ENCODE measurements at places on chromosomes 4 and X. TPM values are rescaled to one million over a fixed set of nuclear protein-coding genes. Genes with fewer than 3 reads are reported as not detected.
A peak's percentile ranks its signal among the peaks of the same experiment; 100 is the strongest.

The HDX gene
- total RNA-seq, result 5.1 TPM

GRCh38 chr4:186699298-186699697 lies 24.4 kb downstream of the FAT1 start:
- no peak for DNase-seq

DNA sequence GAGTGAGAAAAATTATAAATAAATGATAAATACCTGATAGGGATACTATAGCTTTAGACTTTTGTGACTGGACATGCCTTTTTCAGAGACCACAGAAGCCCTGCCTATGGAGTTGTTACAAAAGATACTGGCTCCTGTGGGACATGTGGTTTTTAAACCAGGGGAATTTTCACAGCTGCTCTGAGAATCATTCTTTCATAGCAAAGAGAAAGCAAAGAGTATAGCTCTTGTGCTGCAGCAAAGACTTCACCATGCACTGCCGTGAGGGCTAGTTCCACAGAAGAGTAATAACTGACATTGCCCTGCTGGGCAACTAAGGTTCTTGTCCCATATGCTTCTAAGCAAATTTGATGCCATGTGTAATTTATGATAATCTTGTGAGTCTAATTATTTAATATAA lies 98.2 kb downstream of the MAPK10 start:
- peak; percentile 44 for DNase-seq

DNA sequence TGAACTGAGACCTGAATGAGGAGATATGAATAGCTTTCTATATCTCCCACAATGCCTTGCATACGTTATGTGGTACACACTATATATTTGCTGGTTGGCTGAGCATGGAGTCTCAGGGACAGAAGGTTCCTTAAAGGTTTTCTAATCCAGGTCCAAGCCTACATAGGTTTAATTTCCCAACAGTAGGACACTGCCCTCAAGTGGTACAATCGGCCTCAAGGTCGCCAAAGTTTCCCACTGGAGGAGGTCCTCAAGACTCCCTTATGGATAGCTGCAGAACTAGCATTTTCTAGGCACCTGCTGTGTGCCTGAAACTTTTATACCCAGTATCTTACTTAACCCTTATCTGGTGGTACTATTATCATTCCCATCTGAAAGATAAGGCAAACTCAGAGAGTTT lies 21.0 kb upstream of the EFNB1 start:
- DNase-seq, result no peak

The RPGR gene
- total RNA-seq, result 8.0 TPM

DNA sequence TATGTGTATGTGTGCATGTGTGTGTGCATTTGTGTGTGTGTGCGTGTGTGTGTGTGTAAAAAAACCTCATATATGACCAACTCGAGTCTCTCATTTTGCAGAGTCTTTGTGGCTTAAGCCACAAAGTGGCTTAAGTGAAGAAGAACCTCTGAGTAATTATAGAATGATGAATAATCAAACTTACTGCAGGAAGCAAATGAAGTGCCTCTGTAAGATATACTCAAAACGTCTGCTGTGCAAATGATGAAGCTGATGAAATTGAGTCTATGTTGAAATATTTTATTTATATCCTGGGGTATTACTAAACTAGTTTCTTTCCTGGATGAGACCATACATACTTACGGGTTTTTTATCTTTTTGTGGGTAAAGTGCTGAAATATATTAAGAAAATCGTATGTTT lies 1198.7 kb downstream of the PCDH7 start:
- no peak for DNase-seq

The ADH7 gene
- total RNA-seq, result not detected

- peak; percentile 47 for DNase-seq
These were observed 66.8 kb upstream of the NKX1-1 start for GRCh38 chr4:1472911-1473518.

The CORIN gene
- 0.88 TPM for total RNA-seq

DNA sequence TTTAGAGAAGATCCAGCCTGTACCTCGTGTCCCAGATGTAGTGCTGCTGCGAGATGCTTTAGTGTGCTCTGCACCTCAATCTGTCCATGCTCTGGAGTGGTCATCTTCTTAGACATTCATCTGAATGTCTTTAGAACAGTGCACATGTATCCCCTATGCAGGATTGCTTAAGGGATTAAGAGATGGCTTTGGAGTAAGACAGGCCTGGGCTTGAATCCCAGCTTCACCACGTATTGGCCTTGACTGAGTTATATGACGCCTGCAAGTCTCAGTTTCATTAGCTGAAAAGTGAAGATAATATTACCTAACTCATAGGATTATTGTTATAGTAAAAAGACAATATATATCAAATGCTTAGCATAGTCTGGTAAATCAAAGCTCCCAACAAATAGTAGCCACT lies 98.3 kb downstream of the NFKB1 start:
- no peak for DNase-seq

DNA sequence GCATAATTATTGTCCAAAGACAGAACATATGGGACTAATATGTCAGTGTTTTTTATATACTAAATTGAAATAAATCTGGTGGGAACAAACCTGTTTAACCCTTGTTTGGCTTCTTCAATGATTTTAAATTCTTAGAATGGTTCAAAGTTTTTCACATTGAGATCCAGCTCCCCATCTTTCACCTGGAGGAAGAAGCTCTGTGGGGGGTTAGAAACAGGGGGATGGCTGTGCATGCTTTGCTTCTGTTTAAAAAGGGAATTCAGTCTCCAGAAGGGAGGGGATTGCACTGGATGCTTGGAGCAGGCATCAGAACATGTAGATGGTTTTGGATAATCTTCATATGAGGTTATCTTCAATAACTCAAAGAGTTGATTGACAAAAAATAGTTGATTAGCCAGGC lies 72.1 kb downstream of the GALNT7 start:
- DNase-seq, result no peak

- no peak for DNase-seq
These were observed 463.9 kb upstream of the PCDH7 start for GRCh38 chr4:30256116-30256832.

Measured in osteoblast (primary cell).